ENCODE measurements at places on chromosomes 3 and 15.

DNA sequence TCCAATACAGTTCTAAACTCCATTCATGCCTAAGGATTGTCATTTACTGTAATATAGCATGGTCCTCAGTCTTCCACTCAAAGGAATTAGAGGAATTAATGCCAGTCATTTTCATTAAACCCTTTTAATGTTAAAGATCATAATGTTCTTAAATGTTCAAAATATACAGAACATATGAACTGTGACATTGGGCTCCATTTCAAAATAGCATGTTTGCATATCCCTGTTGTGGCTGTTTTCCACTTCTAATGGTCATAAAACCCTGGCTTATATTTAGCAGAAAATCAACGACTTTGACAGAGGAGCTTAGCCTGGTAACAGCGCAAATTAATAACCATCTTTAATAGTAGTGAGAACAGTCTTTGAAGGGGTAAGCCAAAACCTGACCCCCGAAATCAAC lies 260.7 kb downstream of the UBE2E2 start:
- DNase-seq = no peak

DNA sequence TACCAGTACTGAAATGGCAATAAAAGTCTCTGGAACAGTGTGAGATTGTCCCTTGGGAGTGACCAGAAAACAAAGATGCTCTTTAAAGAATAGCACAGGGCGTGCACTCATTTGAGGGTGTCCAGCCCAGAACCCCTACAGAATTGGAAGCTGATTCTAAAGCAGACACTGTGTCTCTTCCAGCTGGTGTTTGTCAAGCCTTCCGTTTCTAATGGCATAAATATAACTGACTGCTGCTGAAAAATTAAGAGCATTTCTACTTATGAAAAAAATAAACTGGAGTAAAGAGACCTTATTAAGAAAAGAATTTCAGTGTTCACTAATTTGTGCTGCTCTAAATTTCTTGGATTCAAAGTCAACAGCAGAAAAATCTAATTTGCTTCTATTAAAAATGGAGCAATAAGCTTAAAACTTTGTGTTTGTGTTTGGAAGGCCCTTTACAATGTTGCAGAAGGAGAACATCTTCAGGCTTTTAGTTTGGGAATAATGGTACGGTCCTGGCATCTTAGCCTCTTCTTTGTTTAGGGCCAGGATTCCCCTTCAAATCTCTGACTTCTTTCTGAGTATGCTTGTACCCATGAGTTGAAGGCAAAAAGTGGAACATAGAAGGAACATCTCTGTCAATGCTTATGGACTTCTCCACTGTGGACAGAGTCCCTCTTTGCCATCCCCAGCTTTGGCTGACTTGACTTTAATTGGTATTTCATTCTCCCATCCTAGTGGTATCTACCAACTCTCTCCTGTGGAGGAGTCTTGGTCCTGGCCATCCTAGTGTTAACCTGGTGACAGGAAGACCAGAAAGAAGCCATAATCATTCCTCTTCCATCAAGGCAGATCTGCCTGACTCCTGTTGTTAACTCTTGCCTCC lies 65.9 kb downstream of the THSD4 start:
- no peak for DNase-seq

GRCh38 chr3:176354843-176355242 lies 842.4 kb downstream of the TBL1XR1 start:
- no peak for DNase-seq

DNA sequence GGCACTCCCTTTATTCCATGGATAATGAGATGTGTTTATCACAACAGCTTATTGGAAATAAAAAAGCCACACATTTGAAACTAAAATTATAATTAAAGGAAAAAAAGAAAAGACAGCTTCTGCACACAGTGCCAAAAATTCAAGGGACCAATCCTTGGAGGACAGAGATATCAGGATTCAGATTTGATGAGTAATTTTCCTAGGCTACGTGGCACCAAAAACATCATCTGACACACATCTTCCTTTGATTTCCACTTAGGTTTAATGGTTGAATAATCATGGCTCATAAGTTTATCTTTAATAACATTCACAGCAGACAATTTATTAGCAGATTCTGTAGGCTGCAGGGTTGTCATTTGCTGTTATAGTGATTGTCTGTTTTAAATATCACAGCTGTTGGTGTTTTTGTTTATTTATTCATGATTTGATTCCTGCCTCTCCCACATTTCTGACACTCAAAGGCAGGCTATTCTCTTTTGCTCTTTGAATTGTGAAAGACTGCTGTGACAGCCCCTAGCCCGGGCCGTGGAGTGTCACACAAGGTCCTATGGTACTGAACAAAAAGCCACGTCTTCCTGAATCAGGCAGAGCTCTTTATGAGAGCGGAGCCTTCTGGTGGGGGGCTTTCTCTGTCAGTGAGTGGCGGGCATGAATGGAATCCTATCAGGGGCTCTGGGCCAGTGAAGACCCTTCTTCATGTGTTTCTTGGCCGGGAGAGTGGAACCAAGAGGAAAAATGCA lies 708.5 kb downstream of the SQOR start:
- no peak for DNase-seq

- DNase-seq = no peak
Observed at GRCh38 chr15:79593119-79593869, 161.2 kb downstream of the MINAR1 start.

- no peak for DNase-seq
Observed at GRCh38 chr3:27666708-27667107, 55.4 kb downstream of the EOMES start.

DNA sequence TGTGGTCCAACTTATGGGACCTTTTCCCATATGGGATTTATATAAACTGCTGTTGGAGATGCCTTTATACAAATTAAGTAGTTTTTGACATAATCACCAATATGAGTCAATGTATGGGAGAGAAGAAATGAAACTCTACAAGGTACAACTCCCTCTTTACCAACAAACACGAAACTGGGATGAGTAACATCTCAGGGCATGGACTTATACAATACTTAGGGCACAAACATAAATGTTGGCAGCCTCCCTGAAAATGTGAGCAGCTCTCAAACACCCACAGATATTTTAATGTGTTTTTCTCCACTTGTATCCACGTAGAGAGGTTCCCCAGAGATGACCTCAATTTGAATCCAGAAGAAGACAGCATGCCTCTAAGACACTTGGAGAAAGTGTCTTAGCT lies 161.6 kb downstream of the MAGI1 start:
- DNase-seq = no peak

DNA sequence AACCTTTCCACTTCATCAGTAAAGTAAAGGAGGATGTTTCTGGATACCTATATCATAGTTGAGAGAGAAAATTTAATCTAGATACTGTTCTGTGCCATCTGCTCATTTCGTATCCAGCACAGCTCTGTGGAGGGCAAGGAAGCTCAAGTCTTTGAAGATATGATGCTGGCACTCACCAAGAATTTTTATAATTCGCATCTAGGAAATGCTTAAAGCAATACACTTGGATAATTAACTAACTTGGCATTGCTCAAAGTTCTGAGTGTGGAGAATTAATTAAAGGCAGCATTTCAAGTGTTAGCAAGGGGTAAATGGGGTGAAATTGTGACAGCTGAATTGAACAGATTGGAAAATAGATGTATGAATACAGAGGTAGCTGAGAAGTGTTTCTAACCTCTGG lies 213.2 kb downstream of the KCNMB2 start:
- no peak for DNase-seq

GRCh38 chr3:142596726-142597088 lies 514 bp downstream of the PLS1 start:
- no peak for DNase-seq

DNA sequence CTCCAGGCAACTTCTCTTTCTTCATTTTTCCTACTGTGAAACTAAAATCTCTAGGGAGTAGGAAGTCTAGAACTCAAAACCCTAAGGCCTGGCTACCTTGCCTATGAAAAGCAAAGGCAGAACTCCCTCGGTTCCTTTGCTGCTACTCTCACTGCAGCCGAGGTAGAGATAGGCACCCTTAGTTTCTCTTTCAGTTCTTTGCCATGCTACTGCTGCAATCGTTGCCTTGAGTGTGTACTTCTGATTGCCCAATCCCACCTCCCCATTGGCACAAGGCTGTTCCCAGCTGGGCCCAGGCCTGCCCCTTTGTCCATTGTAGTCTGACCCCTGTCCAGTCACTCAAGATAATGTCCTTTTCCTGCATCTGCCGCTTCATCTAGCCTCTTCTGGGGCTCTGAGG lies 92.3 kb upstream of the MRPS22 start:
- no peak for DNase-seq

DNA sequence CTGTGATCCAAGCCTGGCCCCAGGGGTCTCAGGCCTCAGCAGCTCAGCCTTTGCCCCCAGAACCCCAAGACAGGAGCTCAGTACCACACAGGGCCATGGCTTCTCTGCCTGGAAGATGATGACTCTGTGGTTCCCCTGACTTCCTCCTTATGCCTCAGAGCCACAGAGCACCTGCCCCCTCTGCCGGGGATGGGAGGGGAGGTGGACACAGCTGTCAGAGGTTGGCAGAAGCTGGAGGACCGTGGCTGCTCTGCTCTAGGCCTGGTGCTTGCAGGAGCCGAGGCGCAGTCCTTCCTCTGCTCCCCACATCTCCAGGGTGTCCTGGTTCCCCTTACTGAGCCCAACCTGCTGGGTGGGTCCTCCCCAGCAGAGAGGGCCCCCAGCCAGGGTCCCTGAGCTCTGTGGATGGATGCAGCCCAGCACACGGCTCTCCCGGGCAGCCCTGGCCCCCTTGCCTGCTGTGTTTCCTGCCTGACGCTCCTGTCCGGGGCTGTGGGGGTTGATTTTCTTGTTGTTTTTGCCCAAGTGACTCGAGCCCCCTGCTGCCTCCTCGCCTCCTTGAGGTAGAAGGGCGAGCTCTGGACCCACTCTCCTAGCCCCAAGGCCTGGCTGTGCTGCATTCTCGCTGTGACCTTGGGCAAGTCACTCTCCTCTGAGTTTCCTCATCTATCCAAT lies 36.6 kb downstream of the PSTPIP1 start:
- DNase-seq = no peak

DNA sequence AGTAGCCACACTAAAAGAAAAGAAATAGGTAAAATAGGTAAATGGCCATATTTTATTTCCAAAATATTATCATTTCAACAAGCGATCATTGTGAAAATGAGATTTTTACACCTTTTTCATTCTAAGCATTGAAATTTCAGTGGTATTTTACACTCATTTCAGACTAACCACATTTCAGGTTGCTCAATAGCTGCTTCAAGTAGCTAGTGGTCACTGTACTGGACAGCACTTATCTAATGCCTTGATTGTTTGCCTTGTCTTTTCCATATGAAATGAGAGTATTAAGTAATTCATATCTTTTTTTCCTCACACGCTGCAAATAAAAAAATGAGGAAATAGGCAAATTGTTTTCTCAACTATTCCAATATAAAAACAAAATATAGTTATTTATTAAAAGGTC lies 332.8 kb downstream of the NLGN1 start:
- DNase-seq = no peak

DNA sequence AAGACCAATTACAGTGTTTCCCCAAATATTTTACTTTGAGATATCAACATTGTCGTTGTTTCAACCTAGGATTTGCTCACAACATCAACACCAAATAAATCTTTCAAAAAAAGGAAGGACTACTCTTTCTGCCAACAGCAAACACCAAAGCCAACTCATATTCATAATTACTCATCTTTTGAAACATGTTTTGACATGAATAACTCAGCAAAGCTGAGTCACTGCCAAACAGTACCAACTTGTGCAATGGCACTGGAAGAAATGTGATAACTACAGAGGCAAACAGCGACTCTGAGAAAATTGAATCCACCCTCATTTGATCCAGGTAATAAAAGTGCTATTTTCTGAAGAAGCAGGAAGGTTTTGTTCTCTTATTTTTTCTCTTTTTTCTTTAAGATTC lies 67.2 kb downstream of the PEX5L start:
- DNase-seq = no peak

- DNase-seq = no peak
Observed at GRCh38 chr3:66010739-66011655, 27.7 kb downstream of the MAGI1 start.

DNA sequence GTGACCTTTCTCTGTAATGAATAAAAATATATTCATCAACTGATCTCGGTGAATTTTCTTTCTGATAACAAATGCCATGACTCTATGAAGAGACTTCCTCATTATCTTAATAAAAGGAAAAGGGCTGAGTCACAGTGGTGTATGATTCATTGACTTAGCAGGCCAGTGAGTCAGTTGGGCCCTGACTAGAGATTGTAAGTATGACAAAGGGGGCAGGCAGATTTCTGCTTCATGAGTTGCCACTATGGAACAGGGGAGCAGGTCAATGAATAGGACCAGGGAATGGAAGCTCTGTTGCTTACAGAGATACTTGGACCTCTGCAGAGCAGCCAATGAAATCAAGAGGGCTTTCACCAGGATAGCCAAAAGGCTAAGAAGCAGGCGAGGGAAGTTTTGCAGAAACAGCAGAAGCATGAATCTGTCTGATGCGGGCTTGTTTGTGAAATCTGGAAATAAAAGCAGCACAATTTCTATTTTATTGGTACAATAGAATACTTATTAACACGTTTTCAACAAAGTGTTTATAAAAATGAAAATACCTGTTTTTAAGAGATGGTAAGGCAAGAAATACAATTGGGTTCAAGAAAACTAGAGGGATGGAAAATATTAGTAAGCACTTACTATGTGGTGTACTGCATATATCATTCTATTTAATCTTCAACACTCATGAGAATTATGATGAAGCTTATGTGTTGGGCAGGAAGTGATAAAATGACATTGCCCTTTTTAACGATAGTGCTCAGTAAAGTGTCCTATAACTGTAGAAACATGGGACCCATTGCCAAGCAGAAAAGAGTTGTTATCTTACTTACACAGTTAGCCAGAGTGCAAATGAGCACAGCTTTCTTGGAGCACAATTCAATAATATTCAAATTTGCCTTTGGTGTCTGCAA lies 169.8 kb upstream of the MYRIP start:
- DNase-seq = no peak

DNA sequence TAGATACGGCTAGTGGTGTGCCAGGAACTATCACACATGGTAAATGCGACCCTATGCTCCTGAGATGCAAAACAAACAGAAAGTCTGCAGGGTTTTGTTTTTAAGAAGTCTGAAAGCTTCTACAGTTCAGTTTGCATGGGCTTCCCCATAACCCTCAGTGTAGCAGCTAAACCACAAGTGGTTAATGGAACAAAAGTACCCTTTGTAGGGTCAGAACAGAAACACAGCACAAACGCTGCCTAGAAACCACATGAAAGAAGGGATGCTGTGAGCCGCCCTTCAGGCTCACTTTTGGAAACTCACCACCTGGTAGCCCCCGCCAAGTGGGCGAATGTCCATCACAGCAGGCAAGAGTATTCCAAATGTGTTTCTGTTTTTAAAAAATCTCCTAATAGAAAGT lies 46.2 kb downstream of the CTDSPL start:
- DNase-seq = no peak

GRCh38 chr3:197807969-197808587 lies 17.0 kb downstream of the LRCH3 start:
- DNase-seq = no peak

DNA sequence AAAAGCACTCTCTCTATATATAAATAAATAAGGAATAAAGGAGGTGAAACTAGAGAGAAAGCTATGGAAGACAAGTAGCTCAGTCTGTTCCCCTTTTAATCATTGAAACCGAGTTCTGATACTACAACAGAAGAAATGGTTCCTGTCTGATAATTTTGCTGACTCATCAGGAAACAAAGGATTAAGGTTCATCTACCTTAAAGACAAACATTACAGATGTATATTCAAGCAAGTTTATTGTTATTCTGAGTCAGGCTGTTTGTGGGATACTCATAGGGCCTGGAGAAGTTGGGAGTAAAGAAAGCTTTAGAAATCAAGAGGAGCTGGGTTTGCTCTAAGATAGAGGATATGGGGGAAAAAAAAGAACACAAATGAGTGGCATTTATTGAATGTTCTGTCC lies 566.0 kb downstream of the ROBO2 start:
- DNase-seq = no peak
